Foreskin keratinocyte (primary cell): ENCODE measurements at places on chromosomes 7 and 10. TPM values are rescaled to one million over a fixed set of nuclear protein-coding genes. Genes with fewer than 3 reads are reported as not detected.

Gene AS3MT
- 4.4 and 6.4 TPM in 2 replicates for total RNA-seq

Gene ACTL6B
- total RNA-seq, result not detected in 2 replicates

Gene FZD1
- 3.7 and 4.1 TPM in 2 replicates for total RNA-seq

Gene ADARB2
- not detected in 2 replicates for total RNA-seq

Gene CRPPA
- total RNA-seq, result 0.35 and 0.51 TPM in 2 replicates

Gene OPN1SW
- total RNA-seq, result not detected in 2 replicates

Gene GBX1
- not detected in 2 replicates for total RNA-seq

Gene IFIT3
- total RNA-seq, result 54.8 and 78.5 TPM in 2 replicates

Gene FANK1
- 4.1 and 5.8 TPM in 2 replicates for total RNA-seq

Gene ABLIM1
- 18.7 and 21.1 TPM in 2 replicates for total RNA-seq

Gene FBXL13
- 0.17 and 0.35 TPM in 2 replicates for total RNA-seq

Gene GIMAP2
- total RNA-seq, result 0.25 and 0.41 TPM in 2 replicates
